ENCODE measurements at places on chromosomes 4 and X.

GRCh38 chr4:140556372-140557085, 12.2 kb downstream of the UCP1 start:
- DNase-seq, result no peak

DNA sequence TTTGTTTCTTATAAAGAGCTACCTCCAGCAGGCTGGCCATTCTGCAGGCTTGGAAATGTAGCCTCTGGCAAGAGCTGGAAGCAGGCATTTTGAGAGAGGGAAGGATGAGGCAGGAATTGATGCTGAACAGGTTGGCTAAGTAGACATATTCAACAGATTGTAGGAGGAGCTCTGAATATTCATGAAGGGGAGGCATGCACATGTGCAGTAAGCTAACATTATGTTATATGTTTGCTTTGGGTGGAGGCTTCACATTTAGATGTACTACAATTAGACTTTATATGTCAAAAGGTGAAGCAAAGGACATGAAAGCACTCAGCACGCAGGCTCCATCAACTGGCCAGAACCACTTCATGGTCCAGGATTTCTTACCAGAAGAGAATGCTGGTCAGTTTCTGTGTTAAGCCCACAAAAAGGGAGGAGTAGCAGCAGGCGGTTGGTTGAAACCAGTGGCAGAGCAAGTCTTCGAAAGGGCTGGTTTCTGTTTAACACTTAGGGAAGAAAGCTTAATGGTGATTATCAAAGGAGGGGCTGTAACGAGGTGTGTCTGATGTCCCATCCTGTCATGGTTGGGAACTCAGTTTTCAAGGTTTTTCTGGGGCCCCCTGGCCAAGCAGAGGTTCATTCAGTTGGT, 54.8 kb downstream of the FGFBP1 start:
- DNase-seq, result no peak

- DNase-seq, result no peak
Measured at GRCh38 chr4:183158062-183158461, 59.0 kb downstream of the WWC2 start.

- DNase-seq, result no peak
Measured at GRCh38 chr4:188146618-188147017, 7.4 kb downstream of the TRIML1 start.

GRCh38 chrX:115898382-115899001, 272.1 kb upstream of the AGTR2 start:
- peak; percentile 72 for DNase-seq

DNA sequence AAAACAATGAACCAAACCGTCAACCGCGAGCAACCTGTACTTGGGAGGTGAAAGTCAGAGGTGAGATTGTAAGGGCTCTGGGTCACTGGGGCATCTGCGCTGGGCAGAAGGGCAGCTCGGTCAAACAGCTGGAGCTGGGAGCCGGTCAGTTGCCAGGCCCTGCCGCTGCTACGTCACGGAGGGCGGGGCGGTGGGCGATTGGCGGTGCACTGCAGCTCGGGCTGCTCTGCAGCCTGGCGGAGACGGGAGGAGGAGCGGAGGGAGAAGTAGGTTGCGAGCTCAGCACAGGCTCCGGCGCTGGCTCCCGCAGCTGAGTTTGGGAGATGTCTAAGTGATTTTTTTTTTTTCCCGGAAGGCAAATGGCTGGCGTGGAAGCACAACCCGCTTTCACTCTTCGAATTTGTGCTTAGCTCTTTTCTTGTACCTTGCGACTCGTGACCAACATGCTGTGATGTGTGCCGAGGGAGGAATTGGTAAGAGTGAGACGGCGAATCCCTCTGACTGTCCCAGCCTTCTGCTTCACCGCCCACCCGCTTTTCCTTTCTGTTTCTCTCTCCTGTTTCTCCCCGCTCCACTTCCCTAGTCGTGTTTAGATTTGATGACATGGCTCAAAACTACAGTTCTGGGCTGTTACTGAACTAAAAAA, at the start of gene ATP10D:
TSS of gene ATP10D (plus strand) at position 229 of the 646 bp plus-strand sequence. CDS start 27,266 bp downstream, outside the sequence.
- peak; percentile 84 for DNase-seq

- DNase-seq, result peak; percentile 80
Measured at GRCh38 chrX:131783555-131784308, 239.4 kb upstream of the STK26 start.
